Progenitor cell of endocrine pancreas (in vitro differentiated cells): ENCODE measurements at places on chromosomes 11 and 22.
A peak's percentile ranks its signal among the peaks of the same experiment; 100 is the strongest.

DNA sequence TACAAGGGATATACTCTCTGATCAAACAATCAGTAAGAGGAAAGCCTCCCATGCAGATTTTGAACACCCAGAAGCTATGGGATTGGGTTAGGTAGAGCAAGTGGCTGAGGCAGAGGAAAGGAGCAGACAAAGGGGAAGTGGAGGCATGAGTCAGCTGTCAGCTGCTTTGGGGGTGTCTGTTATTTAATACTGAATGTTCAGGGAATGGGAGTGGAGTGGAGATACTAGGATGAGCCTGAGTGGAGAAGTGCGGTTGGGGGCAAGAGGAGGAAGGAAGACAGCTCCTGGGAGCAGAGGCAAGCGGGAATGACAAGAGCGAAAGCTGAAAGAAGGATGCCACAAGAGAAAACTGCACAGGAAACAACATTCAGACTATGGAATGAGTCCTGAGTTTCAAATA, 22.7 kb upstream of the TMPRSS5 start:
- DNase-seq, result no peak

GRCh38 chr11:74572349-74572748, 20.0 kb upstream of the POLD3 start:
- DNase-seq, result no peak

GRCh38 chr11:62514151-62514550, 32.5 kb downstream of the AHNAK start:
- no peak for DNase-seq

DNA sequence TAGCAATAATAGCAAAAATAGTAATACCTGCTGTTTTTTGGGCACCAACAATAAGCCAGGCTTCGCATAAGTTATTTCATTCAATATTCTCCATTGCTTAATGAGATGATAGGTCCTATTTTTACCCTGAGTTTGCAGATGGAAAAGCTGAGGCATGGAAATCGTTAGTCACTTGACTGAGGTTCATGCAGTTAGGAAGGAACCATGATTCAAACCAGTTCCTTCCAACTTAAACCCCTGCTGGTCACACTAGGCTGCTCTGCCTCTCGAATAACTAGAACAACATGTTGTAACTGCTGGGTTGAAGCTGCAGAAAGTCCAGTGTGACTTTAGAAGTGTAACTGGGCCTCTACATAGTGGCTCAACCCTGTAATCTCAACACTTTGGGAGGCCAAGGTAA, 69.3 kb downstream of the SEZ6L start:
- no peak for DNase-seq

- no peak for DNase-seq
These were observed 8.1 kb downstream of the OR10W1 start for GRCh38 chr11:58259983-58260382.

DNA sequence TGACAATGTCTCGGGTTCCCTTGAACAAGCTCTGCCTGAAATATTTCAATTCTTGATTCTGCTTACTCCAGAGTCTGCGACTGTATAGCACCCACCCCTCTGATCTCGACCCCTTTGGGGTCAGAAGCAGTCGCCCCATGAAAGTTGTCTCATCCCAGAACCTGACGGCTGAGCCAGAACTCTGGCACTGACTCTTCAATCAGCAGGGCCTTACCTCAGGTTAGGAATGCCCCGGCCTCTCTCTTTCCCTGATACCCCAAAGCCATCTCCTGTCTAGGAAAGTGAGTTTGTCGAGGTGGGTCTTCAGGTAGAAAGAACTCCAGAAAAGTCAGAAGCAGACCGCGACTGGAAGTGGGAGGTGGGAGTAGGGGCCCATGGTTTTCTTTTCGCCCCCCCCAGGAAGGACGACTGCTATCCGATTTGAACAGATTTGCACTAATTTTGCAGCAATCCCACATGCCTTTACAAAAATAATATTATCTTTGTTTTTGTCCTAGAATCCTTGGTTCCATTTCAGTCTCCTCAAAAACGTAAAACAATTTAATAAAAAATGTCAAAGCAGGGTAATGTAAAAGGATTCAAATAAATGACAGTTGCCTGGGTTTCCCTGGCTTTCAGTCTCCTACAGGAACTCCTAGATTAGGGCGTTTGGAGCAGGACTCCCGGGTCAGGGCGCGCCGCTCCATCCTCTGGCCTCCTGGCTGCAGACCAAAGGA, 898 bp upstream of the ROBO3 start:
- DNase-seq, result no peak

DNA sequence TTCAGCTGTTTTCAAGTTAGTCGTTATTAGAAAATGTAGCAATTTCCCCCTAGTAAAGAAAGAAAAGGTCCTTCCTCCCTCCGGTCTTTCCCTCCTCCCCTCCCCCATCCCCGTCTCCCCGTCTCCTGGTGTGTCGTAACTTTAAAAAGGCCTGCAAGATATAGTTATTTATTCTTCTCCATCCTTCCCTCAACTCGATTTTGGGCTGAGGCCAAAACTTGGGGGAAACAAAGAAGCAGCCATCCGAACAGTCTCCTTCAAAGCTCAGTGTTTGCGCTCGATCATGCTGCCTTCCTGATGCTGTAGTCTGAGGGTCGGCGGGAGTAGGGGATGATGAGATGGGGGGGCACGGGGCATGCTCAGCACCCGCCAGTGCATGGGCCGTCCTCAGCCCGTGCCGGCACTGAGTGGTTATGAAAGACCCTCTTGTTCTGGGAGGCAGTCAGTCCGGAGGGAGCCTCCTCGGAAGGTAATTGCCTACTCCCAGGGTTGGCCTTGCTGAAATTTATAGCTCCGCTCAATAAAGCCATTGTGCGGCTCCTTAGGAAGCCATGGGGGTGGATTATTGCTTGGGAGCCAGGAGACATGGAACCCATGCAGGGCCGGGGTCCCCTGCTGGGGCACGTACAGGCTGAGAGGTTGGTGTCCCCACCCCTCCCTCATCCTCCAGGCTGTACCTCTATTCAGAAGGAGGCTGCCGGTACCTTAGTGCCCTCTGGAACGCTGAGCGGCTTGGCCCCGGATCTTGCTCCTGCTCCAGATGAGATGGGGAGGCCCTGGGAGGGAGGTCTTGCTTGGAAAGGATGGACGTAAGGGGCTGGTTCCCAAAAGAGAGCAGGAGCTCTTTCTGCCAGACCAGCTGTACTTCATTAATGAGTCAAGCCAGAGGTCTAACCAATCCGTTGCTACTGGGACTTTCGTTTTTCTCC, 212.7 kb upstream of the CADM1 start:
- peak; percentile 24 for DNase-seq

- no peak for DNase-seq
These were observed 3.7 kb upstream of the INPPL1 start for GRCh38 chr11:72220696-72221363.

GRCh38 chr11:8720868-8721608, 38.4 kb downstream of the RPL27A start:
- DNase-seq, result peak; percentile 17

DNA sequence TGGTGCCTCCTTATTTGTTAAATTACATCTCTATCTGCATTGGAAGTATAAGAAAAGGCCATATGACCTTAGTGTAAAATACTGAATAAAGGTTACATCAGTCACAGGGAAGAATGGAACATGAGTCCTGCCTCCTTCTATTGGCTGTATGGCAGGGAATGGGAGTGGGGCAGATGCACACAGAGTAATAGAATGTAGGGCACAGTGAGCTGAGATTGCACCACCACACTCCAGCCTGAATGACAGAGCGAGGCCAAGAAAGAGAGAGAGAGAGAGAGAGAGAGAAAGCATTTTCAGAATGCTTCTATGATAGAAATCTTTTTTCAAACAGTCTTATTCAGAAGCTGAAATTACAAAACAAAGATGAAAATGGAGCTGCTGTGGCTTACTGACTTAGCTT, 58.8 kb downstream of the SLN start:
- DNase-seq, result no peak

DNA sequence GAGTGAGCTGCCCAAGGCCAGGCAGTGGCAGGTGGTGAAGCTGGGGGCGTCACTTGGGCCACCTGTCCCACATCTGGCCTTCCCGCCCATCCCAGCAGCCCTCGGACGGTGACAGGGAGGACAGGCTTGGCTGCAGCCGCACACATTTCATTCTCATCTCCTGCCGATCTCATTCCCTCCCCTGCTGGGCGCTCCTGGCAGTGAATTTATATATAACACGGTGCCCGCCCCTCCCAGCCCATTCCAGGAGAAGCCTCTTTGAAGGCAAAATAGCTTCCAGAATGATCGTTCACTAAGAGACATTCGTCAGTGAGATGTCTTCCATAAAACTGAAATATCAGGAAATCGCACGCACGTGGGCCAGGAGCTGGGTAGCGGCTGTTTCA, 861.3 kb downstream of the TBC1D22A start:
- no peak for DNase-seq

GRCh38 chr11:93838967-93839366, 11.5 kb downstream of the VSTM5 start:
- no peak for DNase-seq

DNA sequence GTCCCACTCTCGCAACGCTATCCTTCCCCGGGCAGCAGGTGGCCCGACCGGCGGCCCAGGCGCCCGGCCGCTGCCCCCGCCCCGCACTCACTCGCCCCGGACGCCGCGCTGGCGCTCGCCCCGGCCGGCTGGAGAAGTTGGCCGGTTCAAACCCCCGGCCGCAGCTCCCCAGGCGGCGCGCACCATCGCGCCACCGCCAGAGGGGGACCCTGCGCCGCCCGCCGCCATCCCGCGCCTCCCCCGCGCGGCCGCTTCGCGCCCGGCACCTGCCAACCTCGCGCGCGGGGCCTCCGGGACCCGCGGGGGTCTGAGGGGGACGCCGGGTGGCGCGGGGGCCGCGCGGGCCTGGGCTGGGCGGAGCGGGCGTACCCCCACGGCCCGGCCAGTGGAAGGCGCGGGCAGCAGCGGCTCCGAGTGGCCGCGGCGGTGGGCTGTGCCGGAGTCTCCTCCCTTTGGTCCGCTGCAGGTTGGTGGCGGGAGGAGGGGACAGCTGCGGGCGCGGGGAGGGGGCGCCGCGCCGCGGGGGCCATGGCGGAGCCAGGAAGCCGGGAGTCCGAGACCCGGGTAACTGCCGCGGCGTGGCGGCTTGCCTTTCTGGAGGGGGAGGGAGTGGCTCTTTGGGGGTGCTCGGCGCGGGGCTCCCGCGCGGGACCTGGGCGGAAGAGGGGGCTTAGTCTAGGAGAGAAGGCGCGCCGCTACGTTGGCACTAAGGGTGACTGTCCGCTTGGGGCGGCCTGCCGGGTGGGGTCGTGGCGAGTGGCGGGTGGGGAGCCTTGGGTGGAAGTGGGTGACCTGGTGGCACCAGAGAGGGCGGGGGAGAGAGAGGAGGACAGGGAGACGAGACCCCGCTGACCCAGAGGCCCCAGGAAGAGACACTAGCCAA, at the start of the genes MPST and TST:
Gene MPST, plus strand, starts transcription at position 434 of the 883 bp plus-strand sequence. Its CDS starts 95 bp downstream, at position 529.
Gene TST, minus strand, starts transcription at position 139 of the 883 bp plus-strand sequence. CDS start 715 bp downstream, outside the sequence.
- peak; percentile 62 for DNase-seq

- no peak for DNase-seq
These were observed 9.5 kb downstream of the PPARA start for GRCh38 chr22:46159777-46160176.

DNA sequence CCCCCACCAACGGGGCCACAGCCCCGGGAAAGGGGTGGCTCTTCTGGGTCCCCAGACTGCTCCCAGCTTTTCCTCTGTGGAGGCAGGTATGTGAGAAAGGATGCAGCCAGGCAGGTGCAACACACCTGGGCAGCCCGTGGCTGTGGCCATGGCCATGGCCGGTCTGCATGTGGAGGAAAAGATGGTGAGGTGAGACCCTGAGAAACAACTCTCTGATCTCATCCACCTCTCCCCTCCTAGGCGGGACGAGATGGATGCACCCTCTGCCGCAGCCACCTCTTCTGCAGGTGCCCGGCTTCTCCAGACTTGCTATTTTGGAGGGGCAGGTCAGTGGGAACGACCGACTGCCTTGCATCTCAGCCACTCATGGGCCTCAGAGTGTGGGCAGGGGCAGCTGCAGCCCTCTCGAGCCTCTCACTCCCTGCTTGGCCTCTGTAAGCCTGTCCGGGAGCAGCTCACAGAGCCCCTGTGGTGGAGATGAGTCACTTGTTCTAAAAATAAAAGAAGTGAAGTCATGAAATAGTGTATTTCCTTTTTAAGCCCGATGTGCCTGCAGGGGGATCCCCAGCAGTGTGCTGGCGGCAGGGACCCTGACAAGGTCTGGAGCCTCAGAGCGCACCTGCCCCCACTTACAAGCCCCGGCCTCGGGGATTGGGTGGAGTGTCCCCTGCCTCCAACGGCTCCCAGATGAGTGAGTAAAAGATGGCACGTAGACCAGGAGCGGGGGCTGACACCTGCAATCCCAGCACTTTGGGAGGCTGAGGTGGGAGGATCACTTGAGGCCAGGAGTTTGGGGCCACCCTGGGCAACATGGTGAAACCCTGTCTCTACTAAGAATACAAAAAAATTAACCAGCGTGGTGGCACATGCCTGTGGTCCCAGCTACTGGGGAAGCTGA, 10.7 kb downstream of the SMIM38 start:
- DNase-seq, result no peak

DNA sequence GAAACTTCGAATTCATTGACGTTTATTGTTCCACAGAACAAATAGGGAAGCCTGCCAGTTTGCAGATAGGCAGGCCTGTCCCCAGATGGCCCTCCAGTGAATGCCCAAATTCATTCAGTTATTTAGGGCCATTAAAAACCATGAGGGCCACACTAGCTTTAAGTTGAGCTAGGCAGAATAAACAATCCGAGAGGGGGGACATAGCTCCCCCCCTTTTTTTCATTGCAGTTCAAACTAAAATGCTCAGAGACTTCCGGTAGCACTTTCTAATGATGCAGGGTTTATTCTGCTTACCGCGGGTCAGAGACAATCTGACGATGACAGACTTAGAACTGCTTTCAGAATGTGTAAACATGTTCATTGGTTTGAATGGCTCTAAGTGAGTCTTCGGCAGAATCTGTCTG, 72.0 kb downstream of the ZBTB16 start:
- no peak for DNase-seq

DNA sequence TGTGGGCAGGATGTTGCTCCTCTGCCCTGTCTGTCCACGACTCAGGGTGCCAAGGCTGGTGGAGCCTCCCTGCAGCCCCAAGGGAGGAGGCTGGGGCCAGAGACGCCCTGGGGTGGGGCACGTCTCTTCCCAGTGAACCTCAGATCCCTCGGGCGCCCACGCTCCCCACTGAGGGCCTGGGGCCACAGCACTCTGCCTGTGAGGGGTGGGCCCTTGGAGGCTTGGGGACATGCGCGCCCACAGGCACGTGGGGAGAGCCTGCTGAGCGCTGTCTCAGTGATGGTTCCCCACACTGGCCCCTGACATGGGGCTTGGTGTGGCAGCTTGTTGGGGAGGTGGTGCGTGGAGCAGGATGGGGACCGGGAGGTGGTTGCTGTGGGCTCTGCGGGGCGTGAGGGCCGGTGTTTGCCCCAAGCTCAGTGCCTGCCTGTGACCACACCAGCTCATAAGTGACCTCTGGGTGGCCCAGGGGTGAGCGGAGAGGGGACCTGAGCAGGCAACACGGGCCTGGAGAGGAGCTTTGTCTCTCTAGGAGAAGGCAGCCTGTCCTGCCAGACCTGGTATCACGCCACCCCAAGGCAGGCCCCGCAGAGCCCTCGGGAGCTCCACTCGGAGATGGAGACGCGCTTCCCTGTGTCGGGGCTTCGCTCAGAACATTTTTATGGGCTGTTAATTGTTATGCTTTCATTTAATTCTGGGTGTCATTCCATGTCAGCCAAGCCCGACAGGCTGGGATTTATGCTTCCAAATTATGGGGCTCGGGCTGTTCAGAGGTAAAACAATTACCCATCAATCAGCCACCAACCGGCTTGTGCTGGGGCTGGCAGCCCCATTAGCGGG, 27.4 kb upstream of the CCDC188 start:
- DNase-seq, result no peak

GRCh38 chr11:123235656-123236261, 40.7 kb upstream of the CLMP start:
- DNase-seq, result no peak
